ENCODE measurements at places on chromosomes 2 and 18.
A peak's percentile ranks its signal among the peaks of the same experiment; 100 is the strongest.

DNA sequence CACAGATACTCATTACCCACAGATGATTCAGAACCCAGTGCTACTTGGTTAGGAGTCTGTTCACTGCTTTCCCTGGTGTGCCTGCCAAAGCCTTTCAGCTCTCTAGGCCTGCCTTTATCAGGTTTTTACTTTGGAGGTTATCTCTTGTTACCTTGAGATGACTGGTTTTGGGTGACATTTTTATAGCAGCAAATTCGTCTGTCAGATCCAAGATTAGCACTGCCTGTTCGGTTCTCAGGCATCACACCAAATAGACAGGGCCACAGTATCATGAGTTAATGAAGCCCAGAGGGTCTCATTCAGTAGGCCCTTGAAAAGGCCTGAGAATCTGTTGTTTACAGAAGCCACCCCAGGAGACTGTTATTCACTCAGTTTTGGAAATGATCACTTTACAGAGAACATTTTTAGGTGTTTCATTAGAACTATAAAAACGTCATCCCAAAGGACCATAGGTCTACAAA is 121.2 kb downstream of the OSBPL6 start:
- H3K36me3 ChIP-seq, result no peaks in the 10 kb centered on the region
- H3K27me3 ChIP-seq, result no peaks in the 10 kb centered on the region
- H3K27ac ChIP-seq, result no peak overlapping the region
- H3K4me1 ChIP-seq, result no peaks in the 10 kb centered on the region
- DNase-seq, result no peak

DNA sequence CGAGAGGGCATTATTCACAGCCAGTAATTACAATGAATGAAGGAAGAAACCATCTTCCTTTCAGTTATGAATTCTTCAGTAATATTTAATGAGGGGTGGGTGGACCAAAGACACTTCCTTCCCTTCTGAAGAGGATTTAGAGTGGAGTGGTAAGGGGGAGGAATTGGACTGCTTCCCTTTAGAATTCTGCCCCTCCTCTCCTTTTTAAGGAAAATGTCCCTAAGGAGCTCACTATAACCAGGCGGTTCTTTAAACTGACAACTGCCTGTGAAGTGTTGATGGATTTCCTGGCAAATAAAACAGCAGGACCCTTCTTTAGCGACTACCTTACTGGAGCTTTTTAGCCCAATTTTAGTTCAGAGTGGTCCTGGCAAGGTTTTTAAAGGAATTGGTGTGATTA is 86.4 kb downstream of the LIMS1 start:
- H3K36me3 ChIP-seq, result no peaks in the 10 kb centered on the region
- H3K27me3 ChIP-seq, result no peaks in the 10 kb centered on the region
- no peak for DNase-seq
- H3K4me1 ChIP-seq, result peaks cover 2% of the 10 kb centered on the region
- no peak overlapping the region for H3K27ac ChIP-seq

DNA sequence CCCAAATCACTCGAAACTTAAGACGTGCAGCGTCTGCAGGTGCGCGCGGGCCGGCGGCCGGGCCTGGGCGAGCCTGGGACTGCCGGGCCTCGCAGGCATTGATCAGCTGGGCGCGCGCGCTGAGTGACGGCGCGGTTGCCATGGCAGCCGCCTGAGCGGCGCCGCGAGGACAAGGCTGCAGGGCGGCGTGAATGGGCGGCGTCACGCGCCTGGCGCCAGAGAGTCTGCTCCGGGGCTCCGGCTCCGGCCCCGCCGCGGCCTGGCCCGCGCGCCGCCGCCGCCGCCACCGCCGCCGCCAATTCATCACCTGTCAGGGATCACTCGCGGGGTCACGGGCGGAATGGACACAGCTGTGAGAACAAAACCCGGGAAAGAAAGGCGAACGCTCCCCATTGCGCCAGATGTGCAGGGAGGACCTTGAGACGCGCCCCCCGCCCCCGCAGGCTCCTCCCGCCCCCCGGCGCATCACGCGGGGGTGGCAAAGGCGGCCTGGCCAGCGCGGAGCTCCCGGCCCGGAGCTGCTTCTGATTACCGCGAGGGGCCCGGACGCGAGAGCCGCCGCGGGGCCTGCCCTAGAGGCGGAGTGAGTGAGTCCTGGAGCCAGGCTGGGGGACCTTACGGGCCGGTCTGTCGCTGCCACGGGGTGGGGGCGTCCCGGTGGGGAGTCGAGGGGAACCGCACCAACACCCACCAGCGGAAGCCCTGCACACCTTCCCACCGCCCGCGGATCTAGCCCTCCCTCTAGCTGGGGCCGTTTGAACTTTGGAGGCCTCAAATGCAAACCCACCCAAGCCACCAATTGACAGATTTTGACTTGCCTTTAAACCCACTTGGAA is 2.9 kb upstream of the ID2 start:
- no peaks in the 10 kb centered on the region for H3K4me1 ChIP-seq
- no peaks in the 10 kb centered on the region for H3K27me3 ChIP-seq
- H3K27ac ChIP-seq, result peak overlapping the region; percentile 91

DNA sequence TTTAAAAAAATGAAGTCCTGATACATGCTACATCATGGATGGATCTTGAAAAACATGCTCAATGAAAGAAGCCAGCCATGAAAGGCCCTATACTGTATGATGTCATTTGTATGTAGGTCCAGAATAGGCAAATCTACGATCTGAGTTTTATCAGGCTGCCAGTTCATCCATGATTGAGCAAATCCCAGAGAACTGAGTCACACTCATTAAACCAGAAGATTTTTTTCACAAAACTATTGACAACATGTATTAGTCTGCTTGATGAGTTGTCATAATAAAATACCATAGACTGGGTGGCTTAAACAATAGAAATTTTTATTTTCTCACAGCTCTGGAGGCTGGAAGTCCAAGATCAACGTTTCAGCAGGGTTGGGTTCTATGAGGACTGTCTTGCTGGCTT is 130.7 kb downstream of the MREG start:
- H3K27me3 ChIP-seq, result no peaks in the 10 kb centered on the region
- H3K4me1 ChIP-seq, result peaks cover 4% of the 10 kb centered on the region
- H3K27ac ChIP-seq, result no peak overlapping the region
- no peak overlapping the region for H3K4me3 ChIP-seq
- no peak for DNase-seq

DNA sequence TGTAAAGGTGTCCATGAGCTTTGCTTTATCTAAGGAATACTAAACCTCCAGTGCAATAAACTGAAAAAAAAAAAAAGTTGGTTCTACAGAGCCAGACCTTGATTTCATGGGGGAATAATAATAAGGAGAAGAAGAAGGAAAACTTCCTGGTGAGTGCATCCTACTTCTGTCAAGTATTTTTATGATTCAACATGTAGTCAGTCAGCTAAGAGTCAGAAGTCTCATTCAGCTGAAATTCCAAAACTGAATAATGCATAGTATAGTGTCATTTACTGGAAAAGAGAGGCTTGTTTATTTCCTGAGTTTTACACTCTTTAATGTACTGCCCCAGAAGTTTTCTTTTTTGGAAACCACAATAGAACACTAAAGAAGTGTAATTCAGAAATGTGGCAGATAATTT is 77.8 kb upstream of the TACR1 start:
- no peak overlapping the region for H3K4me3 ChIP-seq
- DNase-seq, result no peak
- H3K27me3 ChIP-seq, result no peaks in the 10 kb centered on the region
- no peaks in the 10 kb centered on the region for H3K4me1 ChIP-seq
- H3K27ac ChIP-seq, result no peak overlapping the region
- H3K36me3 ChIP-seq, result no peaks in the 10 kb centered on the region

DNA sequence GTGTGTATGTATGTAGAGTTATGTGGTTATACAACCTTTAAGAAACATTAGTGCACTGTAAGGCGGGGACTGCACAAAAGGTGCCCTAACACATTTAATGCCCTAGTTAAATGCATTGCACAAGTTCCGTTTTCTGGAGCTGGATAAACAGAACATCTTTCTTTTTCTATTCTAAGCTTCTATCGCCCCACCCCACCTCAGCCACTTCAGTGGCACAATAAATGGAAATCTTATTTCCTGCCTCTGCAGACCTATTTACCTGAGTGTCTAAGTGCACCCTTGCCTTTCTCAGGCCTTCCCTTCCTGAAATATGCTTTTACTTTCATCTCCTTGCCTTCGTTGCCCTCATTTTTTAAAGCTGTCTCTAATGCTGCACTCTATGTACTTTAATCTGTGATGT is 123.5 kb downstream of the TANC1 start:
- DNase-seq, result no peak
- H3K27me3 ChIP-seq, result no peaks in the 10 kb centered on the region
- H3K27ac ChIP-seq, result peak overlapping the region; percentile 85
- H3K4me1 ChIP-seq, result peaks cover 13% of the 10 kb centered on the region
- H3K36me3 ChIP-seq, result no peaks in the 10 kb centered on the region
- H3K4me3 ChIP-seq, result no peak overlapping the region

GRCh38 chr18:12434541-12434929 is 26.8 kb downstream of the PRELID3A start:
- DNase-seq, result no peak
- H3K27ac ChIP-seq, result no peak overlapping the region
- peaks cover 7% of the 10 kb centered on the region for H3K36me3 ChIP-seq
- no peaks in the 10 kb centered on the region for H3K4me1 ChIP-seq

DNA sequence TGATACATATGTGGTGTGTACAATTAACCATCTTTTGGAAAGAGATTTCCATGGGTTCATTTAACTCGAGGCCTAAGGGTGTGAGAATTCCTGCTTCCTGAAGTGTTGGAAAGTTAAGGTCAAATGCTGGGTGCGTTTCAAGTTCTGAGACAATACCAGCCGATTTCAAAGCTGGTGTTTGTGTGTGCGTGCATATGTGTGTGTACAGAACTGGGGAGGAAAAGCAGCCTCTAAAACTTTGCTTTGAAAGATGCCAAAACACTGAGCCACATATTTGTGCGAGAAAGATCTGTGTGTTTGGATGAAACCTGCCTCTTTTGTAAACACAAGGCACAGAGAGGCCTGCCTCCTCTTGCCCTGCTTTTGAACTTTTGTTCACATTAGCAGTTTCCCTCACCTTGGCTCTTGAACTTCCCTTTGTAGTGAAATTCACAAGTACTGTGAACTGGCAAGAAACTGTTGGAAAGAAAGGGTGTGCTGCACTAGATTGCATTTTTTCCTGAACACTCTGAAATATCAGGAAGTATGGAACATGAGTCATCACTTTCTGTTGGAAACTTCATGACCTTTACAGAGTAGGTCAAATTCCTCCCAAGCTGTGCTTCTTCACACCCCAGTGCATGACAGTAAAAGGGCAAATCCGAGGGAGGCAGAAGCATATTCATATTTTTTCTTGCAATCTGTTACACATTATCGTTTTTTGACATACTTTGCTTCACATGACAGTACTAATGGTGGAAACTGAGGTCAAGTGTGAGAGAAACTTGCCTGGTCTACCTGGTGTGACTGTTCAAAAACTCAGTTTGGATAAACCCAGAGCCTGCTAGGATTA is 20.0 kb upstream of the CAVIN2 start:
- H3K36me3 ChIP-seq, result no peaks in the 10 kb centered on the region
- peaks cover 11% of the 10 kb centered on the region for H3K4me1 ChIP-seq
- H3K4me3 ChIP-seq, result no peak overlapping the region
- H3K27me3 ChIP-seq, result peaks cover 1% of the 10 kb centered on the region
- no peak overlapping the region for H3K27ac ChIP-seq
- DNase-seq, result no peak

DNA sequence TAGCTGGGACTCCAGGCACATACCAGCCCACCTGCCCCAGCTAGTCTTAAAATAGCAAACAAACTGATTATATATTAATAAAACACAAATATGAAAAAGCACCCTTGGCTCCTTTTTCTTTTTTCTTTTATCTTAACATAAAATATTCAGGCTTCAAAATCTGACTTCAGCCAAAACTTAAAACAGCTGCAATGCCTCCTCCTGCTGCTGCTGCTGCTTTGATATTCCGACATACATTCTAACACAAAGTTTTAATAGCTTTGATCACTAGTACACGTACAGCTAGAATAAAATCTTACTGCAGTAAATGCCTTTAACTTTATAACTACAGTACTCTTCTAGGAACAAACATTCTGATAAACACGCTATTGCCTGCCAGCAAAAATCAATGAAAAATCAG is 71.4 kb upstream of the RNU4ATAC start:
- DNase-seq, result no peak
- no peak overlapping the region for H3K27ac ChIP-seq
- peaks cover 6% of the 10 kb centered on the region for H3K36me3 ChIP-seq
- no peak overlapping the region for H3K4me3 ChIP-seq
- H3K4me1 ChIP-seq, result no peaks in the 10 kb centered on the region
